ENCODE measurements at places on chromosomes 11 and 22.
A peak's percentile ranks its signal among the peaks of the same experiment; 100 is the strongest.

- DNase-seq, result no peak
Observed at GRCh38 chr22:45188779-45189178, 25.1 kb downstream of the NUP50 start.

DNA sequence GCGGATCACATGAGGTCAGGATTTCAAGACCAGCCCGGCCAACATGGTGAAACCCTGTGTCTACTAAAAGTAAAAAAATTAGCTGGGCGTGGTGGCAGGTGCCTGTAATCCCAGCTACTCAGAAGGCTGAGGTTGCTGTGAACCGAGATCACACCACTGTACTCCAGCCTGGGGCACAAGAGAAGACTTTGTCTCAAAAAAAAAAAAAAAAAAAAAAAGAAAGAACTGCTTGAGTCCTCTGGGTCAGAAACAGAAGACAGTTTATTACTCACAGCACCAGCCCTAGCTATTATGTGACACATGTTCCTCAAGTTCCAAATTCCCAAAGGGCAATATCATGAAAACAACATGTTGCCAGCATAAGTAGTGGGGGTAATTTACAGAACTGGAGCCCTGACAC, 1014.1 kb upstream of the RAG2 start:
- DNase-seq, result no peak

DNA sequence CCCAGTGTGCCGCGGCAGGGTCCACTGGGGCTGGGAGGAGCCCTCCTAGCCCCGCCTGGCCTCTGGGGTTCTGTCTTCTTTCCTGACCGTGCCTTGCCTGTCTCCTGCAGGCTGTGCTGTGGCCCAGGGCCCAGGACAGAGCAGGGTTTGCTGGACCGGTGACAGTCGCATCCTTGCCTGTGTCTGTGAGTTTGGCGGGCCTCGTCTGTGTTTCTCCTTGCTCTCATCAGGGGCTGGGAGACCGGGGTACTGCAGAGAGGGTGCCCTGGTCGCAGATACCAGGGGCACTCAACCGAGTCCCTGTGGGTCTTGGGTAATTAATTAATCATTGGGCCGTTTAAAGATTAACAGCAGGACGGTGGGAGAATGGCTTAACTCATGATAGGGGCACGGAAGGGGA, 29.9 kb downstream of the RPL3 start:
- DNase-seq, result no peak

DNA sequence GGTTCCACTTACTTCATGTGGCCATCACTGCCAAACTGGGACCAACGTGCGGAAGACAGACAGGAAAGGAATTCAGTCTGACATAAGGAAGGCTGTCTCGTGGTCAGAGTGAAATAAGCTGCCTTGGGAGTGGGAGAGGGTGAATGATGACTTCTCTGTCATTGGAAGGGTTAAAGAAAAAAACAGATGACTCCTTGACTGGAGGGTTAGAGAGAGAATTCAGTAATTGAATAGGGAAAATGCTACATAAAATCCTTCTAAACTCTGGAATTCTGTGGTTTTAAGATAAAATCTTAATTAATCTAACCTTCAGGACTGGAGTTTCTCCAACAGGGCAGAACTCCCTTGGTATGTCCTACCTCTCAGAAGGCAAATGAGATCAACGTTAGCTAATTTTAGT, 33.8 kb downstream of the RAB30 start:
- no peak for DNase-seq

DNA sequence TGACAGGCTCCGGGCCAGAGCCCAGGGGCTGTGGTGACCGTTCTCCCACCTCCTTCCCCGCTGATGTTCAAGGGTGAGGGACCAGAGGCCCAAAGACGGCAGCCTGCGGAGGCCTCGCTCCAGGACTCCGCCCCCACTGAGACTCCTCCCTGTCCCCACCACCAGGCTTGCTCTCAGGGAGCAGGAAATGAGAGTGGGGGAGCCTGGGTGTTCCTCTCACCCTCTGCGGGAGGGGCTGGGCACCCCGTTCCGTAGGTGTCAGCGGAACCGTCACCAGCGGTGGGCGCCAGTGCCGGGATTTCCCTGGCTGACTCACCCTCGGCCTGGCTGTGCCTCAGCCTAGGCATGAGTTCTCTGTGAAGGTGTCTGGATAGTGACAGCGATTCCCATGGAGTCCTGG, 15.7 kb downstream of the DAGLA start:
- no peak for DNase-seq

GRCh38 chr11:74162681-74163467, 7.9 kb downstream of the C2CD3 start:
- DNase-seq, result no peak

- no peak for DNase-seq
Observed at GRCh38 chr11:87879118-87879517, 296.1 kb downstream of the RAB38 start.

DNA sequence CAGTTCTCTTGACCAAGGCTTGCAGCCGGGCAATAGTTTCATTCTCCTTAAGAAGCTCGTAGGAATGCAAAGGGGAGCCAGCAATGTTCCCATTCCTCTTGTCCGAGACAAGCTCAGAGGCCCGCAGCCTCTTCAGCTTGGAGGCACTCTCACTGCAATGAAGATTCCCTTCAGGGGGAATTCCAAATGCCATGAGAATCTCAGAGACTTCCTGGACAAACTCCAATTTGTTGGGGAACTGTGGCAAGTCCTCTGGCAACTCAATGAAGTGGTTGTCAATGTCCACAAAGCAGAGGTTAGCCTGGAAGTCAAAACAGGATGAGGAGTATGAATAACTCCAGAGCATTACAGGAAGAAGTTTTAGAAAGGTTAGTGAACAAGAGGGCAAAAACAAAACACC, 84.4 kb downstream of the DENND5A start:
- no peak for DNase-seq

DNA sequence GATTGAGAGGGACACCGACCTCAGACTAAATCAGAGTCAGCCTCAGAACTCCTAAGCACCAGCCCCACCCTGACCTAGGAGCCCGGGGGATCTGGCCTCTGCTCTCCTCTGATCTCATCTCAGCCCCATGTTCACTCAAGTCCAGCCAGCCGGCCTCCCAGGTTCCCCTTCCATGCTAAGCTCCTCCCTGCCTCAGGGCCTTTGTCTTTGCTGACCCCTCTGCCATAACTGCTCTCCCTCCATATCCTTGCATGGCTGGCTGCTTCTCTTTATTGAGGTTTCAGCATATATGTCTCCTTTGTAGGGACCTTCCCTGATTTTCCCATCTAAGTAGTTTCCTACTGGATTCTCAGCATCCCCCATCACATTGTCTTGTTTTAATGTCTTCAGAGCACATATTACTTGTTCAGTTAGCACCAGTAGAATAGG, 780 bp upstream of the SLC15A3 start:
- no peak for DNase-seq

DNA sequence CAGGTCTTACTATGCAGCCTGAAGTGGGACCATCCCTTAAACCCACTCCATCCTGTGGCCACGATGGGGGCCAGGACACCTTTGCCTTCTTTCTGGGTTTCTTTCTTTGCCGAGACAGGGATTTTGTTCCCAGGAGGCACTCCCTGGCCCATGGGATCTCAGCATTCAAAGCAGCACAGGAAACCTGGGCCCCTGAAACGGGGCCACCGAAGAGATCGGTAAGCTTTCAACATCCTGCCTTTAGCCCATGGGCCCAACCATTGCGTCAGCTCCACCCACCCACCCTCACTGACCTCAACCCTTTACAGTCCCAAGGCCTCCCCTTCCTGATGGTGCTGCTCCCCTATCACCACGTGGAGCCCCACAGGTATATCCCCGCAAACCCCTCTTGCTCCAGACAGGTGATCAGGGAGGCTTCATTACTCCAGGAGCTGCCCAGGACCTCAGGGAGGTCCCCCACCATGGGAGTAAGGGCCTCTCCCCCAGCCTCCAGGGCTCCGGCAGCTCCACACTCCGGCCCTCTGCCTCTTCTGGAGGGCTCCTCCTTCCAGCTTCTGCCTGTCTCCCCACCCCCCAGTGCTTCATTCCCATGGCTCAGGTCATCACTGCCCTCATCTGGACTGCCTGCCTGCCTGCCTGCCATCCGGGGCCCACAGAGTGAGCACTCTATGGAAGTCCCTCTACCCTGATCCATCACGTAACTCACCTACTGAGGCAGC, 42.0 kb upstream of the TUB start:
- no peak for DNase-seq

- no peak for DNase-seq
Observed at GRCh38 chr22:48494968-48495750, 1332.5 kb downstream of the BRD1 start.

- no peak for DNase-seq
Observed at GRCh38 chr11:103637295-103637694, 399.1 kb upstream of the DDI1 start.

DNA sequence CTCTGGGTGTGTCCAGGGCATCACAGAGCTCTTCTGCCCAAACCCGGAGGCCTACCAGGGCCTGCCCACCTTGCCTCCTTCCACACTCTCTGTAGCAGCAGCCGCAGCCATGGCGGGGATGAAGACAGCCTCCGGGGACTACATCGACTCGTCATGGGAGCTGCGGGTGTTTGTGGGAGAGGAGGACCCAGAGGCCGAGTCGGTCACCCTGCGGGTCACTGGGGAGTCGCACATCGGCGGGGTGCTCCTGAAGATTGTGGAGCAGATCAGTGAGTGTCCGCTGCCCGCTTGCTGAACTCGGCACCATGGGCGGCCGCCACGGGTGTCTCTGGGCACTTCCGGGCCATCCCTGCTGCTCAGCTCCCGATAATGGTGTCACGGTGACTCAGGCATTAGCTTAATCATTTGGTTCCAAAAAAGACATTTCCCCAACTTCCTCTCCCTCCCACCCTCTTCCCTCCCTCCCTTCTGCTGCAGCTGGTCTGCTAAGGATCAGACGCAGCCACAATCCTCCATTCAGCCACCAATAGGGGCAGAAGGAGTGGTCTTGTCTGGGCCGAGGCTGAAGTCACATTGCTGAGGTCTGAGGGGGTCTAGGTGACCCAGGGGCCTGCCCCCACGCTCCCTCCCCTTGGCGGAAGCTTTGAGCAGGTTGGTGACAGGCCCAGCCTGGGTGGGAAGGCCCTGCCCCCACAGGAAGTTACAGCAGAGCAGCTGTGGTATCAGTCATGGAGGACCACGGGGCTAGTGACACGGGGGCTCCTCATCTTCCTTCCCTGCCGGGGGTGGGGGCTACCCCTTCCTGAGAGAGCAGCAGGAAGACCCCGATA, 950 bp downstream of the FERMT3 start:
- DNase-seq, result peak; percentile 2
